ENCODE measurements at places on chromosomes 6 and 20.

GRCh38 chr20:62875419-62876361 lies 14.1 kb upstream of the TCFL5 start:
- ATAC-seq, result no peak

GRCh38 chr20:59835448-59836395 lies 97.7 kb downstream of the SYCP2 start:
- ATAC-seq, result no peak

DNA sequence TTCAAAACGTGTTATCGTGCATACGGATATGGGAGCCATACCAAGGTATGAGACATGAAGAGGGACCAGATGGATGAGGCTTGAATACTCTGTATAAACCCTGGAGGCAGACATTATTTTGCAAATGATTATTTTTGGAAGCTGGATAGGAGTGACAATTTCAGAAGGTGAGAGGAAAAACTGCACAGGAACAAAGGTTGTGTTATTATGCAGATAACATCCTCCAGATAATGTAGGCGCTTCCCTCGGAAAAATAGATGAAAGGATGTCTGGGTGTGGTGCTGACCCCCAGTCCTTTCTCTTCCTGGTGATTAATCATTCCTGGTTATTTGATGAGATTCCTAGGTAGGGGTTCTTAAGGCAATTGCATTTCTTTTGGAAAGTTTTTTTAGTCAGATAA lies 36.4 kb upstream of the CD83 start:
- no peak for ATAC-seq

DNA sequence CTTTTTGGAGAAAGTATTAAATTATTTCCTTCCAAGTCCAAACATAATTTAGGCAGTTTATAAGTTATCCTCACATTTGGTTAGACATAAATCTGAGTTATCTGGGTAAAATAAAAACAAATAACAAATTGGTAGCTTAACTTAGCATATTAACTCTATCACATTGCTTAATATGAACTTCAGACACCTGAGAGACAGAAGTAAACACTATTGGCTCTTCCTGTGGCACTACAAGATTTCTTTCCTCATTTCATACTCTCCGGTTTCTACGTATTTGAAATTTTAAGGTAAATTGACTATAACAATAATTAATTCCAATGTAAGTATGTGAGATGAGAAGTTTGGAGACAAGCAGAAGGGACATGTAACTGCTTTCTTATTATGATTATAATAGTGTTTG lies 106.8 kb downstream of the TRMT11 start:
- no peak for ATAC-seq

DNA sequence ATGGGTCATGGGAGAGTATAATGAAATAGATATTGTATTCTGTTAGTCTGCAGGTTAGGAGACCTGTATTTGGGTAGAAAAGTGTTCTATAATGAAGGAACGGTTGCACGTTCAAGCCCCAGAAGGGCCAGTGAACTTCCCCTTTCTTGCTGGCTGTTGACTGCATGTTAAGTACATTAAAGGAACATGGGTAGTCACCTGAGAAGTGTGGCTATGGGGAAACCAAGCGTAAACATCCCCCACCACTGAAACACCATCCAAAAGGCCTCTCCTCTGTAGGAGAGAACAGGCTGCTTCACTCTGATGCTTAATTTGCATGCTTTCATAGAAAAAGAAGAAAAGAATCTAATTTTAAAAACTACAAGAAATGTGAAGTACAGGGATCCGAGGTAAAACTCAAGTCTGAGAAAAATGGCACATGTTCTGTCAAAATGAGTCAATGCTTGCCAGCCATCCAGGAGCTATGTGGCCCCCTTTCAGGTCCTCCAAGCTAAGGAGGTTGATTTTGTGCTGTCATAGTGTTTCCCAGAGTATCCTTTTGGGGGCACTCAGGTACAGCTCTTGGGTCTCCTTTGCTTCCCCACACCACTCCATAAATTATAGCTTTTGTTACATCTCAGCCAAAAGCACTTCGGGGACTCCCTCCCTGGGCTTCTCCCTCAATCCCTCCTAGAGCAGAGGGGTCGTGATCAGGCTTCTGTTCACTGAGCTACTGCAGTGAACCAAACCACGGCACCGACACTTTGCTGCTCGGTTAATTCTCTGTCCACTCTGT lies 283.7 kb upstream of the AGPAT4 start:
- peak; percentile 59 for ATAC-seq

DNA sequence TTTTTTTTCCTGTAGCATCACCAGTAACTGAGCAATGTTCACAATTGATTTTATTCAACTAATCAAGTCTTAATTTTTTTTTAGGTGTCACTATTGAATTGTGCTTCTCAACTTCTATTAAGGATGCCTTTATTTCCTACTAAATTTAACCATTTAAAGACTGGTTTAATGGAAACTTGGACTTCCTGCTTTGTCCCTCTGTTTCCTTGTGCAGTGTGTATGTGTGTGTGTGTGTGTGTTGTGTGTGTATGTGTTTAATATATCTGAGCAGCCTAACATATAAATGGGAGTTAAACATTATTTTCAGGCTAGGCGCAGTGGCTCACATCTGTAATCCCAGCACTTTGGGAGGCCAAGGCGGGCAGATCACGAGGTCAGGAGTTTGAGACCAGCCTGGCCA lies 1.8 kb downstream of the SERPINB6 start:
- no peak for ATAC-seq

- no peak for ATAC-seq
These were observed 151.6 kb upstream of the PTPRK start for GRCh38 chr6:128672023-128672422.

GRCh38 chr6:142926494-142927270 lies 18.3 kb downstream of the HIVEP2 start:
- ATAC-seq, result peak; percentile 98

DNA sequence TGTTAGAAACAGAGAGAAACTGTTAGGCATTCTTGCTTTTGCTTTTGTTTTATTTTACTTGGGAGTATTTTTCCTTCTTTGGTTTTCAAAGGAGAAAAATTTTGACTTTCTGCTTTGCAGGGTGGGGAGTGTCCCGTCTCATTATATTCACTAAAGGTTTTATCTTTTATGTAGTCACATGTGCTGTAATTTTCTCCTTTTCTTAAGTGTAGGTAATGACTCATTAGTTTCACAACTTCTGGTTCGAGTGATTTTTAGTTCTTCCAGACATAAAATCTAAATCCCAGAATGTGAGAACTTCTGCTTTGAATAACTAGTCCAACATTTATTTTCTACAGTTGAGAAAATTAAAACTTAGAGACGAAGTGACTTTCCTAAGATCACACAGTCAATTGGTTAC lies 37.7 kb downstream of the ADGRF1 start:
- ATAC-seq, result no peak

GRCh38 chr6:92479831-92480230 lies 939.5 kb downstream of the EPHA7 start:
- no peak for ATAC-seq

DNA sequence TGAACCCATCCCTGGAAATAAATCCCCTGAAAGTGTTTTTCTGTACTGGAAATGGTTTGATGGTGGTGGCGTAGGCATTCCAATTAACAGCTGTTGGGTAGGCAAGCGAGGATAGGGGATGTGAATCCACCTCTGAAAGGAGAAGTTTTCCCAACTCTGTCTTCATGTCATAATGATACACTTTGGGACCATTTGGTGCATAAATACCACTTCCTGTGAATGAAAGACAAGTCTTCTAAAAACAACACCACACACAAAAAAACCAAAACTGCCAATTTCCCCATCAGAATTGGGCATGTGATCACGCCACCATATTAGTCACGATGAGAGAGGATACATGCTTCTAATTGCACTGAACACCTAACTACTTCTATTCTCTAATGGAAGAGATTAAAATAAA lies 6.4 kb downstream of the VNN2 start:
- peak; percentile 74 for ATAC-seq

- no peak for ATAC-seq
These were observed 4.2 kb upstream of the EPHA7 start for GRCh38 chr6:93423542-93423941.

DNA sequence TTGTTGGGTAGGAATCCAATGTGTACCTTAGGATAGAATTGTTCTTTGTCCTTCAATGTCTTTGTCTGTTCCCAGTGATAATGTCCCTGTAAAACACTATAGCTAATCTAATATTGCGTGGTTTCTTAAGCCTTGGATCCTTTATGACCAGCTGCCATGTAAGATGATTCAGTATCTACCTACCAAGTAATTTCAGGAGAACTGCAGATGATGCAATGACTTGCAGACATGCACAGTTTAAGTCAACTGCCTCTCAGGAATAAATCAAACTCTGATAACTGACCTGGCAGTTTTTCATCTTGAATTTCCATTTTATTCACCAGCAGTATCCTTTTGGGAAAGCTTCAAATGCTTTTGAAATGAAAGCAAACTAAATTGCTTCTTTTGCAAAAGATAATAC lies 157.8 kb downstream of the TPBG start:
- ATAC-seq, result no peak
